ENCODE measurements at places on chromosomes 2 and 18.

GRCh38 chr2:228916416-228917090 lies 354.5 kb downstream of the PID1 start:
- no peak for DNase-seq

GRCh38 chr2:60352491-60353405 lies 200.7 kb downstream of the BCL11A start:
- DNase-seq, result no peak

DNA sequence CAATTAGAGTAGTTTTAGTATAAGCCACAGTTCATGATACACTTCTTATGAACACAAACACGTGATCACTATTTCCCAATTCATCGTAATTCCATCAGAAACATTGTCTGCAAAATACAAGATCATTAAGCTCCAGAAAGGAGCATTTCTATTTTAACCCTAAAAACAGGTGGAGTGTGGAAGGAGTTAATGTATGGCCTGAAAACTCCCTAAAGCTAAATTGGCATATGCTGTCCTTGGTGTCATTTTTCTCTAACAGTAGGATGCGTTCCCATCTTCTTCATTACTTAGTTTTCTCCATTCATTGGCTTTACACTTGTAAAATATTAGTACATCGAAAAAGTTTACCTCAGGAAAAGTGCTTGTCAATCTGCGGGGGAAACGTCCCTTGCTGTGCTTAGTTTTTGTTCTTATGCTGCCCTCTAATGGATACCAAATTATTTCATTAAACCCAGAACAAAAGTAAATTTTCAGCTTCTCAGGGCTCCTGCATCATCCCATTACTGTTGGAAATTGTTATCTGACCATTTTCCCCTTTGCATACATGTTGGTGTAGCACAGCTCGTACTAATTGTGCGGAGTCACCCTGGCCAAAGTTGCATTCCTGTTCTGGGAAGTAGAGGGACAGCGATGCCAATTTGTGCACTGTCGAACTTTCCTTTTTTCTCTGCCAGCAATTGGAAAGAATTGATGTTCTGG lies 153.4 kb downstream of the GPD2 start:
- peak; percentile 4 for DNase-seq

GRCh38 chr2:64777841-64778240 lies 124.1 kb upstream of the SERTAD2 start:
- DNase-seq, result no peak

DNA sequence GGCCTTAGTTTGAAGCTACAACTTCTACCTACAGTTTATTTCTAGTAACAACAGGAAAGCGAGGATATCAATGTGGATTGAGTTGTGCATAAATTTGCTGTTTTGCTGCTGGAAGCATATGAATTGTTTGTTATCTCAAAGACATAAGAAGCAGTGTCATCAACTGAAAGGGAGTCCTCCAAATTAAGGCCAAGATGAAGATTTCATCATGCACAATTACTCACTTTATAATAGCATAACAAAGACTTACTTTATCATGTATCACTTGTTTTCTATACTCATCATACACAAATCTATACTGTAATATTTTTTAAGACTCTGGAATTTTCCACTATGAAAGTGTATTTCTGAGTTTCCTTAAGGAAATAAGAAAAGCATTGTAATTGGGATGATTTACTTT lies 136.1 kb upstream of the FANCL start:
- no peak for DNase-seq

- DNase-seq, result no peak
Measured at GRCh38 chr2:53969285-53969967, 1.4 kb downstream of the PSME4 start.

DNA sequence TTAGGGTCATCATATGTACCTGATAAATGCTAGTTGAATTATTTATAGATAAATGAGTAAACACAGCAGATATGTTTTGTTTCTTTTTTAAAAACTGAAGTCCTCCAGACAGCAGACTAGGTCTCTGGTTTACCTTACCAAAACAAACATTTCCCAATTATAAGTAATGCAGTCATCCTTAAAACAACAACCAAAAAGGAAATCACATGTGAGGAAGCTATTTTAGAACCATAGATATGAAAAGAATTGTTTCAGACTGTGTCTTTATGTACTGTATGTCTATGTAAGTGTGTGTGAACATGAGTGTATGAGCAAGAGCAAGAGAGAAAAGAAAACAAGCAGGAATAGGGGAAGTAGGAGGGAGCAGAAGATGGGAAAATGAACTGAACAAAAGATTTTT lies 441.0 kb downstream of the CPS1 start:
- DNase-seq, result no peak

DNA sequence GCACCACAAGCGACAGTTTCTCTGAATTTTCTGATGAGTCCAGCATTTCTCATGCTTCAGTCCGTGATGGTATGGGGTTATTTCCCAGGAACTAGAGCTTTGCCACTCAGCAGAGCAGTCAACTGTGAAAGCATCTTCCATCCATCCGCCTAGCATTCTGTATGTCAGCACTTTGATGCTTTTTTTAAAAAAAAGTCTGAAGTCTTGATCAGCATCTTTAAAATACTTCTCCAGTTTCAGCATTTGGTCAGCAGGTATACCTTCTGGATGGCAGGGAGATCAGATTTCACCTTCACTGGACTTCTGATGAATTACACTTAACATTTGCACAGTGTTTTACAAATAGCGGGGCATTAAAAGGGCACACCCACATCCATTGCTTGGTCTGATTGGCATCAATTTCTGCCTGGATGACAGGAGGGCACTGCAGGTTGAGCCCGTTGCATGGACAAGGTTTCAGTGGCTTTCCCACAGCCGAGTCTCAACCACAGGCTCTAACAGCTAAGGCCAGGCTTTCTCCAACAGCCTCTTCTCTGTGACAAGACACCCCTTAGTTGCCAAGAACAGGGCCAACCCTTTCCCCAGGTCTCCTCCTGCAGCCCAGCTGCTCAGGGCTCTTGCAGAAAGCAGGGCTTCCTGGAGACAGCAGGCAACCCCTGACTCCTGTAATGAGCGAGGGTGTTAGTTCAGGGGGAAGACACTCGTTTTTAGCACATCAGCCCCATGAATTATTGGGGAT lies 54.0 kb downstream of the EMILIN2 start:
- DNase-seq, result no peak

GRCh38 chr18:31156821-31157763 lies 5.6 kb downstream of the DSC1 start:
- no peak for DNase-seq

- no peak for DNase-seq
Measured at GRCh38 chr2:163655667-163656066, 80.1 kb downstream of the FIGN start.

GRCh38 chr18:35693829-35694228 lies 112.3 kb downstream of the GALNT1 start:
- DNase-seq, result no peak

- DNase-seq, result no peak
Measured at GRCh38 chr2:226796012-226796839, 3.4 kb downstream of the IRS1 start.

DNA sequence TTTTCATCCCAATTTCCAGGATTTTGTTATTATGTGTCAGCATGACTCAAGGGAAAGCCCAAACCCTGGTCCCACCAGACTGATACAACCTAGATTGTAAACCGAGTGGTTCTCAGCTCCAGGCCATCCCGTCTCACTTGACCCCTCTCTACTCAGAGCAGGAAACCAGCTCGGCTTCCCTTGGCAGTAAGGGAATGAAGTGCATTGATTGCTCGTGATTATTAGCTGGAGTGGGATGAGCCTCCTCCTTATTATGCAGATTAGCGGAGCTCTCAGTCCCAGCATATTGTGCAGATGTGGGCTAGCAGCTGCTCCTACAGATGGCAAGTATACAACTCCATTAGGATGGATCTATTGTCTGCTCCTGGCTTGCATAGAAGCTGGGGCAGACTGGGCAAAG lies 167.6 kb downstream of the LNPK start:
- no peak for DNase-seq

GRCh38 chr2:45905632-45905958 lies 254.1 kb downstream of the PRKCE start:
- DNase-seq, result no peak

GRCh38 chr18:51757255-51757924 lies 559.9 kb upstream of the MEX3C start:
- no peak for DNase-seq

DNA sequence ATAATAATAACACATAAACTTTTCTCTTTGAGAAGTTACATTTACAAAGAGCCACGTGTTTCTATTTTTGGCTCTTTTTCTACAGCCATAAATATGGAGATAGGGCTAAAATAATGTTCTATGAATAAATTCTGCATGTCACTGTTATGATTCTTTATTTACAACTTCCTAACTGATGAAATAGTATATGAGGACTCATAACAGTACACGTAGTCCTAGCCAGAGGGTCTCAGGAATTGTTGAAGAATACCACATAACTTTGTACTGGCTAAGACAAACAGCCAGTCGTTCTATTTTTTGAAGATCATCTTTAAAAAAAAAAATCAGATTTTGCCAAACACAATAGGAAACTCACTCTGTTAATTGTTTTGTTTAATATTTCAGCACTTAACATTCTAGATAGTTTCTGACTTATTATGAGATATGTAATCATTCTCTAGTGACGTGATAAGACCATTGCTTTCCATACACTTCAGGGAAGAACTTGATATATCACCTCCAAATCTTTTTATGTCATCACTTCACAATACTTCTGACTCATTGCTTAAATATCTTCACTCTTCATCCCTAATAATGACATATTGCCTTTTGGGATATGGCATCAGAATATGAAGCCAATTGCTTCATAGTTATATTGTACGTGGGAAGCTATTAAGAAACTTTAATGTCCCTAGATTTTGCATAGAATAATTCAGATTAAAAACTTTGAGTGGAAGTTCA lies 256.1 kb downstream of the XIRP2 start:
- DNase-seq, result no peak

DNA sequence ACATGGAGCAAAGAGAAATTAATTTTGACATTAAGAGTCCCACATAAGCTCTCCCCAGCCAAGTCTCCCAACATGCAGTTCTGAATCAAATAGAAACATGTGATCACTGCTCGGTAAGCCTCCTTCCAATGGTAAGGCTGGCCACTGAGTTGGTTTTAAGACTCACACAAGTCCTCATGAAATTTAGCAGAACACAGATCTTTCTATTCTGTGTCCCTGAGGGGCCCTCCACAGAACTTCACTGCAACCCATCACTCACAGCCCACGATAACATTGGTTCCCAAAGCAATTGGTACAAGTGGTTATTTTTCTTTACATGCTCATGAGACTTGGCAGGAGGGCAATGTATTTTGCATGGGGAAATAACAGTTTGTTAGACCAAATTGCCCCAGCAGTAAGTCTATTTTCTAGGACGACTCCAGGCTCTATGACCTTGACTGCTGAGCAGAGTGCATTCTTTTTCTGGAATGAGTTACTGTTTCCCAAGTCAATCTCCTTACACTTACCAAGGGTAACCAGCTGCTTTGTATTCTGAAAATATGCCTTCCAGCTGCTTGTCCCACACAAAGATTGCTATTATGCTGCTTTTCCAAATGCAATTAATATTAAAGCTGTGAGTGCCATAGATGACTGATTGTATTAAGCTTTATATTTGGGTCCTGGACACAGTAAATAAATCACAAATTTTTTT lies 142.3 kb upstream of the TANK start:
- no peak for DNase-seq

DNA sequence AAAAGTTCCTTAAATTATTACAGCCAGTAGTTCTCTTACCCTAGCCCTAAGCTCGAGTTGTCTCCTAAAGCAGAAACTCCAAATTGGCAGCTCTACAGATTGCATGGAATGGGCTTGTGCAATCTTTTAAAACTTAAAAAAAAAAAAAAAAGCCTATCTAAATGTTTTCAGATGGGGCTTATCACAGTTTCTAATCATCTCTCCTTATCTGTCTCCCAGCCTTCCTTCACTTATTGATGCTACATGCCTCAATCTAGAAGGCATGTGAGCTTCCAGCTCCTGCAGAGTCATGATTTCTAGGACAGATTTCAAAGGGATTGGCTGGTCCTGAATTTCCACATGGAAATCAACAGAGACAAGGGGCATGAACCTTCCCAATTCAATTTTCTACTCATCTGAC lies 33.1 kb upstream of the PELI1 start:
- no peak for DNase-seq

GRCh38 chr2:189599245-189599644 lies 18.7 kb upstream of the SLC40A1 start:
- no peak for DNase-seq

DNA sequence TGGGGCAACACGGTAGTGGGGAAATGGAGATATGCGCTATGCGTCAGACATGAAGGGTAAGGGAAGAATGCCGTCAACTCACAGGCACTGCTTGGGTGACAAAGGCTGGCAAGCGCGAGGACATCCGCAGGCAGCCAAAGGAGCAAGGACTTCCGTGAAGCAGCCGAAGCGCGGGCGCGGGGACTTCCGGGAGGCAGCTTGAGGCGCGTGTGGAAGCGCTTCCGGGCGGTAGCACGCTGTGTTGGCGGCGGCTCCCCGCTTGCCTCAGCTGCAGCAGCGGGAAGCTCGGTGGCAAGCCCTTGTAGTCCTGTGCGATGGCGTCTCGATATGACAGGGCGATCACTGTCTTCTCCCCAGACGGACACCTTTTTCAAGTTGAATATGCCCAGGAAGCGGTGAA lies at the start of gene PSMA8:
Gene PSMA8 (plus strand): TSS at position 218 of the 400 bp plus-strand sequence. CDS start 97 bp downstream, at position 315.
- peak; percentile 18 for DNase-seq

DNA sequence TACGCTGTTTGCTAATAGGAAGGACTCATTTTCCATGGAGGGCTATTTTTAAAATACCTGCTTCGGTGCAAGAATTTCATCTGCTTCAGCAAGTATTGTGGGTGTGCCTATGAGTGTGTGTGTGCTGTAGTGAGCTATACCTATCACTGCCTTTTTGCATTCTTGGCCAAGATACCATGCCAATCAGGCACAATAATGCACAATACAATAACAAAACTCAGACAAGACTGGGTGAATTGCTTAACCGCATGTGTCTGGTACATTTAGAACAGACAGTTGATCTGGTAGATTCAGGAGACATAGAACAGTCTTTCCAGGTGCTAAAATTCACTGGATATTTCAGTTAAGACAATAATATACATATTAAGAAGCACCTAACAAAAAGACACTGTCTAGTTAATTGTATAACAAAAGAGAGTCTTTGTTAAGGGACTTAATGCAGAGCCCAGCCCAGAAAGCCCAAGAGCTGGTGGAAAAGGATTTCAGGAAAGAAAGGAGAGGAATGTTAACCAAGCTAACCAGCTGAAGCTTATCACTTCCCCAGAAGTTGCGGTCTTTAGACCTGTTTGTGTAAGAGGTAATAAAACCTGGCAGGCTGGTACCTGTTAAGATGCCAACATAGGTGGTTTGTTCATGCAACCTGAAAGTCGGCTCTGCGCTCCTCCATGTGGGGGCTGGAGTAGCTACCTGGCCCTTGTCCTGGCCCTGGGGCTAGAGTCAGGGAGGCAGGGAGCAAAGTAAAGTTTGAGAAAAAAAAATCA lies 153.3 kb upstream of the RBMS1 start:
- no peak for DNase-seq

DNA sequence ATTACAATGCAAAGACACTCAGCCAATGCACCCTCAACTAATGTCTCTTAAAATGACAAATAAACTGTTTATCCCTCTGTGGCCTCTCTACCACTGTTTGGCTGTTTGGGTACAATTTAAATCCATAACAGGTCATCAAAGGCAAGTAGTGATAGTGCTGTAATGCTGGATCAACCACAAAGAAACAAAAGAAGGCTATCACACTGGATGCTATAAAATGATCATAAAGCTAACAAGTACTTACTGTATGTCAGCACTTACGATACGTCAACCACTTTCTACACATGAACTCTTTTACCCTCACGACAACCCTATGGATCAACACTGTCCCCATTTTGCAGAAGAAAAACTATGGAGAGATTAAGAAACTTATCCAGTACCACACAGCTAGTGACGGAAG lies 54.1 kb downstream of the RNU4ATAC start:
- no peak for DNase-seq

GRCh38 chr2:119387381-119388129 lies 20.8 kb downstream of the DBI start:
- no peak for DNase-seq

Measured in T-helper 2 cell (primary cell).